ENCODE measurements at places on chromosomes 7 and 10. TPM values are rescaled to one million over a fixed set of nuclear protein-coding genes. Genes with fewer than 3 reads are reported as not detected.

The RBM20 gene
- total RNA-seq = 0.02 TPM

The LDB1 gene
- total RNA-seq = 54.0 TPM

The GIMAP1 gene
- 0.29 TPM for total RNA-seq

The TRIM50 gene
- total RNA-seq = not detected

- peak overlapping the region; percentile 91 for H3K27ac ChIP-seq
- peak overlapping the region; percentile 89 for H3K4me3 ChIP-seq
- DNase-seq = no peak
- H3K4me1 ChIP-seq = peaks cover 25% of the 10 kb centered on the region
- H3K36me3 ChIP-seq = peaks cover 2% of the 10 kb centered on the region
- H3K27me3 ChIP-seq = peaks cover 7% of the 10 kb centered on the region
These were observed 33.0 kb downstream of the EN2 start for GRCh38 chr7:155490697-155491628.

- H3K4me1 ChIP-seq = peaks cover 12% of the 10 kb centered on the region
- no peak overlapping the region for H3K27ac ChIP-seq
These were observed 219.3 kb downstream of the JAZF1 start for GRCh38 chr7:27961255-27961654.

- H3K27ac ChIP-seq = no peak overlapping the region
- H3K27me3 ChIP-seq = no peaks in the 10 kb centered on the region
- DNase-seq = no peak
These were observed 52.8 kb downstream of the REEP3 start for GRCh38 chr10:63574011-63574410.

DNA sequence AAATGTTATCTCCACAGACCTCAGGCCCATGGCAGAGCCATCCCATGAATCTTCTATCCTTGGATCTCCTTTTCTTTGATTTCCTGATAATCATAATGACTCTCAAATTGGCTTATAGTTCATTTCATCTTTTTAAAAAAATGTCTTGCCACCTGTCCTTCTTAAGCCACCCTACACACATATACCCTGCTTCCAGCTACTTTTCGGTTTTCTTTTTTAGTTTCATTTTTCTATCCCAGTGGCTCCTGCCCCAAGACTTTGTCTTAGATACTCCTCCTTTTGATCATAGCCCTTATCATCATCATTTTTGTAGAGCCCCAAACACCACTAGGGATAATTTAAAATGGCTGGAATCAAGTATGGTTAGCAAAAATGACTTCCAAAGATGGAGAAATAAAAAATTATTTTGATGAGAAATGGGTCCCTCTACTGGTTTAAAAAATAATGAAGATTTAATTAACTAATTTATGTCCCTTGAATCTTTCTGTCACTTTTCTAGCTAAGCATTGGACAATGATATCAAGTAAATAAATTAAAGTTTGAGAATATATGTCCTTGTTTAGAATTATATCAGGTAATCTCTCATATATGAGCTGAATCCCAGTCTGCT is 277.3 kb upstream of the SEMA3D start:
- no peaks in the 10 kb centered on the region for H3K4me1 ChIP-seq
- no peak overlapping the region for H3K4me3 ChIP-seq
- DNase-seq = no peak

DNA sequence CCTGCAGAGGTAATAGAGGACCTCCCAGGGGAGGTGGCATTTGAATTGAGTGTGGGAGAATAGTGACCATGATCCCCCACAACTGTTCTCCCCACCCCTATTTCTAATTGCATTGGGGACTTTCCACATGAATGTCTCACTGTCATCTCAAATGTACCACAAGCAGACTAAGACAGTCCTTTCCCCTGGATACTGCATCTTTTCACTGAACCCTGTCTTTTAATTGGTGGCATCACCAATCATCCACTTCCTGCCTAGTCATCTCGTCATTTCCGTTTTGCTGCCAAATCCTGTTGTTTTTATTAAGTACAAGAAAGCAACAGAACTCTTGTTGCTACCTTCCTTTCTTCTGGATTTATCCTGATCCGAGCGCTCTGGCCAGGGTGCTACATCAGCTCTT is 120.3 kb downstream of the NRP1 start:
- no peak overlapping the region for H3K4me3 ChIP-seq
- peaks cover 9% of the 10 kb centered on the region for H3K27me3 ChIP-seq
- H3K27ac ChIP-seq = no peak overlapping the region
- no peaks in the 10 kb centered on the region for H3K36me3 ChIP-seq
- DNase-seq = no peak
- H3K4me1 ChIP-seq = peaks cover 4% of the 10 kb centered on the region

DNA sequence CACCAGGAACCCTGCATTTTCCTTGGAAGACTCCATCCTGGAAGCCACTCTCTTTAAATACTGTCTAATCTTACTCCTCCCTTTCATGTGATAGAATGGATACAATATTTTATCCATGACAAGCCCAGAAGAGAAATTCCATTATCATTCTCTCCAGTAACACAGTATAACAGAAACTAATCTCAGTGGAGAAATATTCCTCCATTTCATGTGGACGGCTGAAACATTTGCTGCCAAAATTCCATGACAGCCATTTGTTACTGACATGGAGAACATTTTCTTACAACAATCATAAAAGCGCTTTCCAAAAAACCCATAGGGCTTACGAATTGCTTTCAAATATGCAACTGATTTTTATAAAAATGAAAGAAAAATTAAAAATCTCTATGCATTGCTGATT is 392.8 kb upstream of the KLF6 start:
- no peak for DNase-seq
- no peak overlapping the region for H3K27ac ChIP-seq
- no peaks in the 10 kb centered on the region for H3K36me3 ChIP-seq
- no peaks in the 10 kb centered on the region for H3K27me3 ChIP-seq
- H3K4me1 ChIP-seq = peaks cover 32% of the 10 kb centered on the region

All from activated B cell treated with CpG ODN at 0.5 μM for 24 hours (primary cell).